ENCODE measurements at places on chromosomes 13 and 19.

- DNase-seq, result no peak
These were observed 57.2 kb downstream of the SOX1 start for GRCh38 chr13:112124141-112124540.

GRCh38 chr13:52651897-52652195 lies 790 bp upstream of the SUGT1 start:
- DNase-seq, result no peak

GRCh38 chr13:40565282-40566148 lies 100.9 kb downstream of the FOXO1 start:
- DNase-seq, result peak; percentile 39

GRCh38 chr19:32817569-32818476 lies 51.7 kb downstream of the SLC7A9 start:
- DNase-seq, result no peak

- peak; percentile 98 for DNase-seq
These were observed 72.6 kb downstream of the SIPA1L3 start for GRCh38 chr19:37979547-37980082.

DNA sequence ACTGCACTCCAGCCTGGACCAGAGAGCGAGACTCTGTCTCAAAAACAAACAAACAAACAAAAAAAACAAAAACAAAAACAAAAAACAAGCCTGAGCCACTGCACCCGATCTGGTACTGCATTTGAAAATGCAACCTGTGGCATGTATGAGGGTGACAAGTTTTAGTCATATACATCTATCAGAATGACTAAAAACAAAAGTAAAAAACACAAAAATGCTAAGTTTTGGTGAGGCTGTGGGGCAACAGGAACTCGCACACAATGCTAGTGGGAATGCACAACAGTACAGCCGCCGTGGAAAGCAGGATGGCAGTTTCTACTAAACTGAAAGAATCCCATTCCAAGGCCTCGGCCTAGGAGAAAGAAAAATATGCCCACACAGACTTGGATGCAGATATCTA lies 7.8 kb downstream of the EBPL start:
- no peak for DNase-seq

DNA sequence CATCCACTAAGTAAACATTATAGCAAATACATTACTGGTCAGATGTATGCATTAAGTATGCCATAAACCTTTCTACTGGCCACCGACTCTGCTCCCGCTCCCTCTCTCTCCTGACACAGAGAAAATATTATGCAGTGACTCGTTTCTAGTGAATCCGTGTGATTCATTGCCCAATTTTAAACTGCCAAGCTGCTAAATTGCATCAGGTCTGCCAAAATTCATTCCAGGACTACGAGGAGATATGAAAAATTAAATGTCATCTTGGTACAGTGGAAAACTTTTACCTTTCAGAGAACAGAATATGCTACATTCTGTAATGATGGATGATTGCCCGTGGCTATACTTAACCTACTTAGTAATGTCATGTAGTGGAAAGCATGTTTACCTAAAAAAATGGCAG lies 368.8 kb upstream of the TSHZ3 start:
- DNase-seq, result no peak

DNA sequence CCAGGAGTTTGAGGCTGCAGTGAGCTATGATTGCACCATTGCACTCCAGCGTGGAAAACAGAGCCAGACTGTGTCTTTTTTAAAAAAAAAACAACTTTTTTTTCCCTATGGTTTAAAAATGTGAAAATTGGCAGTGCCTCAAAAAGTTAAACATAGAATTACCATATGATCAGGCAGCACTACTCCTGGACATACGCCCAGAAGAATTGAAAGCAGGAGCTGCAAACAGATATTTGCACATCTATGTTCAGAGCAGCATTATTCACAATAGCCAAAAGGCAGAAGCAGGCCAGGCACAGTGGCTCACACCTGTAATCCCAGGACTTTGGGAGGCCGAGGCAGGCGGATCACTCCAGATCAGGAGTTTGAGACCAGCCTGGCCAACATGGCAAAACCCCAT lies 3.8 kb upstream of the RETN start:
- no peak for DNase-seq

DNA sequence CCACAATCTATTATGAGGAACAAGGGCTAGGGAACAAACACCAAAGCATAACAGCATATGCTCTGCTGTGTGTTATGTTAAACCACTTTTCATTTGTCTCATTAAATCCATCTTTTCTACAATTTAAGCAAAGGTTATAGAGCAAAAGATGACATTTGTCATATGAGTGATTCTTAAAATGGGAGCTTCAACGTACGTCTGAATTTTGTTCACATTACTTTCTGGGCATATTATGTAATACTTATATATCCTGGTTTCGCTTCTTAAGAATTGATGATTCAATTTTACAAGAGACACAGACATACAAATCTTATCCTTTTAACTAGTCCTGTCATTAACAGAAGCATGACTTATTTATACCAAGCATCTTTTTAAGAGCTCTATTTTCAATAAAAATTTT lies 3.3 kb upstream of the TPP2 start:
- DNase-seq, result no peak

GRCh38 chr19:1871140-1871597 lies 7.8 kb upstream of the KLF16 start:
- no peak for DNase-seq

DNA sequence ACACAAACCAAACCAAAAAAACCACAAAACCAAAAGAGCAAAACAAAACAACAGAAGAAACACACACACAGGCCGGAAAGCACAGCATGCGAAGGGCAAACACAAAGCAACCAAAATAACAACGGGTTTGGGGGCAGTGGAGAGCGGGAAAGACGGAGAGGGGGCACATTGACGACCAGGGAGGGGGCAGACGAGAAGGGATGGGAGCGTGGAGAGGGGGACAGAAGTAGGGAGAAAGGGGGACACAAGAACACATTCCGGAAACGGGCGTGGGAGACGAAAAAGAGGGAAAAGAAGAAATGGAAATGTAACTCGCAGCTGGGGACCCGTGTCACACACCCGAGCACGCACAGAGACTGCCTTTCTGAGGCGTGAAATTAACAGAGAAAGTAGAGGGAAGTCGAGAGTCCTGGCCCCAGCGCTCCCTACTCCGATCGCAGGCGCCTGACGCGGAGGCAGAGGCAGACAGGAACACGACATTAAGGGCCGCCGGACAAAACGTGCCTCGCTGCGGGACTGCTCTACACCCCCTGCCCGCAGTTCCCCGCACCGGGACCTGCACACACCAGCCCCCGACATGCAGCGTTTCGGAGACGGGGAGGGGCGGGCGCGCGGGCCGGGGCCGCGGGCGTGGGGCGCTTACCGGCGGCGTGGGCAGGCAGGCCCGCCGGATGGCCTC lies 652 bp downstream of the POU4F1 start:
- no peak for DNase-seq

GRCh38 chr13:54742984-54743383 lies 1714.4 kb downstream of the OLFM4 start:
- no peak for DNase-seq

GRCh38 chr19:45895519-45895972 lies 6.9 kb downstream of the MYPOP start:
- no peak for DNase-seq

- peak; percentile 69 for DNase-seq
These were observed 132.5 kb downstream of the NALCN start for GRCh38 chr13:101283782-101284181.

GRCh38 chr19:54792814-54793213 lies 10.6 kb upstream of the KIR2DL4 start:
- no peak for DNase-seq

- peak; percentile 81 for DNase-seq
These were observed 73.0 kb upstream of the MAB21L1 start for GRCh38 chr13:35549481-35549880.

DNA sequence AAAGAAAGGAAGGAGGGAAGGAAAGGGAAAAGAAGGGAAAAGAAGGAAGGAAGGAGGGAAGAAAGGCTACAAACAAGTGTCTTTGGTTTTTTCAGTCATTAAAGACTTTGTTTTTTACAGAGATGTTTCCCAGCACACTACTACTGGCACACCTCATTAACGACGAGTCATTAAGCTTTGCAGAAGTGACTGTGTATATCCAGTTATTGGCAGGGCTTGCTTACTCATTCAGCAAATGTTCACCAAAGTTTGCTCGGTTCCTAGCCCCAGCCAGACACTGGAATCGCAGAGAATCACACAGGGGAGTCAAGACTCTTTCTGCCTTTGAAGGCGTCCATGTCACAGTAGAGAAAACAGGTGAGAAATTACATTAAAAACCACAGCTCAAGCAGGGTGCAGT lies 4.3 kb downstream of the NLRP12 start:
- peak; percentile 23 for DNase-seq

- DNase-seq, result peak; percentile 79
These were observed 147.4 kb downstream of the PDS5B start for GRCh38 chr13:32733690-32734089.

DNA sequence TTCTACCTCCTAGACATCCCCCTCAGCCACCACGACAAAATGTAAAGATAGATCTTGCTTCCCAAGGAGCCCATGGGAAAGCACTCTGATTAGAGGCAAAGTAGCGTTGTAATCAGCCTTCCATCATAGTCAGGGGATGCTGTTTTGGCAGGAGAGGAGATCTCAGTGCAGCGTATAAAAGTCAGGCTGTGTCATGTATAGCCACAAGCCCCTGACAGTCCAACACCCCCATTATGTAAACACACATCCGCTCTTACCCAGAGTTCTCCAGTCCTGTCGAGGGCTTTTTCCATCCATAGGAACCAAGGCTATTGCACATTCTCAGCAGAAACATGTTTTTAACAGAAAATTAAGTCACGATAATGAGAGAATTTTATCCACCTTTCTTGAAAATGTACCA lies 156.3 kb downstream of the CYSLTR2 start:
- no peak for DNase-seq

DNA sequence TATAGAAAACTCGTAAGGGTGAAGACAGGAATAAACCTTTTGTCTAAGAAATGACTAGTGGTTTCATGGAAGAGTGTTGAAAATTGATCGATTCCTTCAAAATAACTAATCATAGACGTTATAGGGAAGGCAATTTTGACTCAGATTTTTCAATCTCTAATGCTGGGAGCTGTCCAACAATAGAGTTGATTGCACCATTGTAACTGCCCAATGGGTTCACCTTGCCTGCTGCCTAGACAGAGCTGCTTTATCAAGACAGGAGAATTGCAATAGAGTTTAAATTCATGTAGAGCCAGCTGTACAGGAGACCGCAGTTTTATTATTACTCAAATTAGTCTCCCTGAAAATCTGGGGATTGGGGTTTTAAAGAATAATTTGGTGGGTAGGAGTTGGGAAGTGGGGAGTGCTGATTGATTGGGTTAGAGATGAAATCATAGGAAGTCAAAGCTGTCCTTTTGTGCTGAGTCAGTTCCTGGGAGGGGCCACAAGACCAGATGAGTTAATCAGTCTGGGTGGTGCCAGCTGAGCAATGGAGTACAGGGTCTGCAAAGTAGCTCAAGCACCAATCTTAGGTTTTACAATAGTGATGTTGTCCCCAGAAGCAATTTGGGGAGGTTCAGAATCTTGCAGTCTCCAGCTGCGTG lies 16.8 kb upstream of the ADGRE2 start:
- DNase-seq, result peak; percentile 5

DNA sequence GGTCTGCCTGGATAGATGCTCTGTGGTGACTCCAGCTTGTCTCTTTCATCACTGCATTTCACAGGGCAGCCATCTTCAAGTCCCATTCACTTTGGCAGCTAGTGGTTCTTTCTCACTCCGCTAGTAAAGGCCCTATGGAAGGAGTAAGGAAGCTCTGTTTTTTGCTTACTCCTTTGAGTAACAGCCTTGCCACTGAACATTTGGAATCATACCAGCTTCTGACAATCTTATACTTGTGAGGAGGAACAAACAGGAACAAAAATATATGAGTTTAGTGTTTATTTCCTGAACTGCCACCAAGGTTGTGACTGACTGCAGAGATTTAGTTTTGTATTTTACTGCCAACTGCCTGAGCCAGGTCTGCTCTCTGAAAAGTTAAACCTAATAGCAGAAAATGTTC lies 38.7 kb downstream of the KCTD4 start:
- DNase-seq, result peak; percentile 31

GRCh38 chr13:95258619-95259194 lies 42.5 kb downstream of the ABCC4 start:
- DNase-seq, result no peak

GRCh38 chr13:57948884-57949283 lies 317.3 kb downstream of the PCDH17 start:
- DNase-seq, result peak; percentile 36

GRCh38 chr19:29745253-29745652 lies 30.2 kb upstream of the C19orf12 start:
- DNase-seq, result no peak

DNA sequence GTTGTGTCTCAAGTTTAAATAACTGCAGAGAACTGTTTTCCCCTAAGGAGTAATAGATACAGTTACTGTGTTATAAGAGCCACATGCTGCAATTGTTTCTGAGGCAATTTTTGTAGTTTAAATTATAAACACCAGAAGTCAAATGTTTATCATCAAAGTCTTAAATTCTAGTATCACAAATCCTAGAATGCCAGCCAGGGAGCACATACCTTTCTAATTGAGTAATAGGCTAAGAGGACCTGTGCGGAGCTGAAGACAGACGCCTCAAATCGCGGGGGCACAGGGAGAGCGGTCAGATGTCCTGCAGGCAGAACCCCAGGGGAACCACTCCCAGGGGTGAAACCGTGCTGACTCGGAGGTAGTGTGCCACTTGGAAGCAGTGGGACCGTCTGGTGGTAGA lies 65.2 kb upstream of the TNFRSF19 start:
- peak; percentile 12 for DNase-seq

GRCh38 chr19:10292789-10293636 lies 3.3 kb downstream of the ICAM5 start:
- DNase-seq, result no peak

DNA sequence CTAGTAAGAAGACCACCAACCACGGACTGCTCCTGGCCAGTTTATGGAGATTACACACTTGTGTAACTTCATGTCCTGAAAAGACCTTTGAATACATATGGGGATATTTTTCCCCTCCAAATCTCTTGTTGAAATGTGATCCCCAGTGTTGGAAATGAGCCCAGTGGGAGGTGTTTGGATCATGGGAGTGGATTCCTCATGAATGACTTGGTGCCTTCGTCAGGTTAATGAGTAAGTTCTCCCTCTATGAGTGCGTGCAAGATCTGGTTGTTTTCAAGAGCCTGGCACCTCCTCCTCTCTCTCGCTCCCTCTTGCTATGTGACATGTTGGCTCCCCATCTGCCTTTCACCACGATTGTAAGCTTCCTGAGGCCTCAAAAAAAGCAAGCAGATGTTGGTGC lies 769.0 kb upstream of the SLITRK1 start:
- DNase-seq, result peak; percentile 87

GRCh38 chr19:29006057-29006735 lies 206.8 kb downstream of the UQCRFS1 start:
- DNase-seq, result no peak

DNA sequence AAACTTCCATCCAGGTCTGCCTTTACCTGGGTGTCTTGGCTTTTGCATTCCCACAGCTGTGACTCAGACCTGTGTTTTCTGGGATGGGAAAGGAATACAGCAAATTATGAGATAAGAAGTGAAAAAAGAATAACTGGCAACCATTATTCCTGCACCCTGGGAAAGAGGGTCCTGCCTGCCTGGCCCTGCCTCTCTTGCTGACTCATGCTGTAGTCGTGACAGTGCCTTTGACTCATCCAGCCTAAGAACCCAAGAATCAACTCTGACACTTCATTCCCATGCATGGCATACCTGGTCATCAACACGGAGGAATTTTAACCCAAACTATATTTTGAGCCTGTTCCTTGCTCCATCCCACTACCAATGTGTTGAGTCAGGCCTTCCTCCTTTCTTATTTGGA lies 185.4 kb upstream of the SERP2 start:
- peak; percentile 91 for DNase-seq

All from epithelial cell of esophagus (primary cell).